ENCODE measurements at places on chromosomes 5 and 9.

GRCh38 chr5:152256580-152256979 is 148.5 kb downstream of the NMUR2 start:
- no peak for DNase-seq

DNA sequence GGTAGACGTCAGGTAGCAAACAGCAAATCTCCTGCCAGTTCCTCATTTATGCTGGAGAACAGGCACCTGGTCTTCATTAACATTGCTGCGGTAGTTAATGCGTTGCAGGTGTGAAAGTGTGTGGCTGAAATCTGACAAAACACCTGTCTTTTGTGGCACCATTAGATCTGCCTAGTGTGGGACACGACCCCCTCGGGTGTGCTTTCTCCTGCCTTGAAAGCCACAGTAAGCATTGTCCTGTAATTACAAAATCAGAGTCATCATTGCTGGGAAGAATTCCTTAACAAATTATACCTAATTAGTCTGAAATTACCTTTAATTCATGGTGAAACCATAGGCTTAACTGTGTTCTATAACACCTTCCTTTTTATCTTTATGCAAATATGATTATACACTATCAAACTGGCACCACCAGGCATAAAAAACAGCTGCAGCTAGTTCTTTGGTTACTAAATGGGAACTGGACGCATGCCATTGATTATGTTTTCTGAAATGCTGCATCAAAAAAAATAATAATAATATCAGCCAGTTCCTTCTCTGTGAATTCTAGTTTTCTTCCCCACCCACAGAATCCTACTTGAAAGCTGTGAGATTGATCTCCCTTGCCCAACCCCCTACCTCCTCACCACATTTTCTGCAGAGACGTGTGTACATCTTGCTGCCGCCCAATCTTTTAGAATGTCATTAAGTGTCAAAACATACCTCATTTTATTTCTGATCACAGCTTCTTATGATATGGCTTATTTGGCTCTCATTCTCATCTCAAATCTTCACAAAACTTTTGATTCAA is 374.0 kb downstream of the NFIB start:
- DNase-seq = peak; percentile 50

DNA sequence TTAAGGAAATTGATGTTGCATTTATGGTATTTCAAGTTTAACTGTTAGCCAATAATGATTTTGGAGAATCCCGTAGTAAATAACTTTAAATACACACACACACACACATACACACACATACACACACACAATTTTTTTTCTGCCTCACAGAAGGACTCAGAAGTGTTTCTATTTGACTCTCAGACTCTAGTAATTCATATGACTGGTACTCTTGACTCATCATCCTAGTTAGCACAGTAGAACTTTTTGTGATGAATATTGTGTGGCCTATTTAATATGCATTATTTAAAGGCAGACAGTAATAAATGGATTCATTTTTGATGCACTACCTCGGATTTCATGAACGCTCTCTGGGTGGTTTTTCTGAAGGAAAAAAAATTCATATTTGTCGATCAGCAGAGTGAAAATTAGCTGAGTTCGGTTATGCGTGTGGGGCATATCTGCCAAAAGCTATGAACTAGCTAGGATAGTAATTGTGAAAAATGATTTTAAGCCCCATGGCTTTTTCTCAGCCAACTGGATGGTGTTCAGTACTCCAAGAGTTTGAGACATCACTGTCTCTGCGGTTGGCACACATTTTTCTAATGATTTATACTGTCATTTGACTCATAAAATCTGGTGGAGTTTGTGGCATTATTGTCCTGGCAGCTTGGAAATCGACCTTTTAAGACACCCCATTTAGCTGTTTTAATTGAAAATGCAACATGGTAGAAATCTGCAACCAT is 102.2 kb downstream of the PCSK5 start:
- peak; percentile 58 for DNase-seq

DNA sequence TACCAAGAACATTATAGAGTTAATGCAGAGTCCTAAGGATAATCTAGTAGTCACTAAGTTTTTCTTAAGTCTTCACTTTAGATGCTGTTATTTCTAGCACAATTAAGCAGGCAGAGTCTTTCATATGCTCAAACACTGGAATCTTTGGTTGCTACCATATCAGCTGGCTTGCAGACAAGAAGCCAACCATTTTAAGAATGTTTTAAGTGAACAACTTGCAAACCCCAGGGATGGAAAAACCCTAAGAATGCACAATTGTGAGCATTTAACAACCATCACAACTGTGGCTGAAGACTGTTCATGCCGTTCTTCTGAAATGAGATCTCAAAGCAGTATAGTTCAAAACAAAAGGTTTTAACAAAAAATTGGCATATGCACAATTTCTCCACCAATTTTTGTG is 55.1 kb downstream of the CSNK1A1 start:
- DNase-seq = no peak
